Dermis blood vessel endothelial cell (primary cell): ENCODE measurements at places on chromosomes 16 and 17. TPM values are rescaled to one million over a fixed set of nuclear protein-coding genes. Genes with fewer than 3 reads are reported as not detected.

KRTAP1-1 gene
- total RNA-seq, result not detected in 2 replicates

BAHCC1 gene
- total RNA-seq, result 4.8 and 19.3 TPM in 2 replicates

UNC13D gene
- total RNA-seq, result 3.2 and 3.4 TPM in 2 replicates

SCN4A gene
- 0.09 and 0.17 TPM in 2 replicates for total RNA-seq

GCGR gene
- total RNA-seq, result 0.17 TPM in 1 of 2 replicates, not detected in the other

TPPP3 gene
- total RNA-seq, result 0.19 TPM in 1 of 2 replicates, not detected in the other

- peak; percentile 58 for DNase-seq
These were observed 17.2 kb downstream of the CD300LB start for GRCh38 chr17:74513987-74514631.

- DNase-seq, result no peak
These were observed 24.1 kb downstream of the C16orf96 start for GRCh38 chr16:4580250-4580649.

GRCh38 chr16:87463722-87464690, 28.8 kb downstream of the ZCCHC14 start:
- DNase-seq, result peak; percentile 89

DNA sequence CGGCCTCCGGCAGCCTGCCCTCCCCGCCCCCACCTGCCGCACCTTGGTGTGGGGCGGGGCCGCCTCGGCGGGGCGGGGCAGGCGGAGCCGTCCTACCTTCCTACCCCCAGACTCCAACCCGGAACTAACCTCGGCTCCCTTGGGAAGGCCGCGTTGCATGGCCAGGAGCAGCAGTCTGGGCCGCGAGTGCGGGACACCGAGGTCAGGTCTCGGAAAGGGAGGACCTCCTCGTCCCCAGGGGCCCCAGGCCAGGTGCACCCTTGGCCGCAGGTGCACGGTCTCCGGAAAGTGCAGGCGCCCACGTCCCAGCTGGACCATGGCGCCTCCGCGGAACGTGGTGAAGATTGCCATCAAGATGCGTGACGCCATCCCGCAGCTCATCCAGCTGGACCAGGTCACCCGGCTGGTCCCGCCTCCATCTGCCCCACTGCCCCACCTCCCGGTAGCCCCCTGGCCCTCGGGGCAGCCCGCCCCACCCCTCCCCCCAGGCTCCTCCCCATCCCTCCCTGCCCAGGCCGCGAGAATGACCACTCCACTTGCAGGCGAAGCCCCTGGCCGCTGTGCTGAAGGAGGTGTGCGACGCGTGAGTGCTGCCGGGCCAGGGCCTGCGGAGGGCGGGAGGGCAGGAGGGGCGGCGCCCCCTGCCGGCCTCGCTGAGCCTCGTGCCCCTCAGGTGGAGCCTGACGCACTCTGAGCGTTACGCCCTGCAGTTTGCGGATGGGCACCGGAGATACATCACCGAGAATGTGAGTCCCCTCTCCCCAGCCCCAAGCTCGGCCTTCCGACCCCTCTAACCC, at the start of gene ELMO3:
Gene ELMO3 (plus strand): TSS at position 121 of the 797 bp plus-strand sequence. CDS start 196 bp downstream, at position 317.
- no peak for DNase-seq

DNA sequence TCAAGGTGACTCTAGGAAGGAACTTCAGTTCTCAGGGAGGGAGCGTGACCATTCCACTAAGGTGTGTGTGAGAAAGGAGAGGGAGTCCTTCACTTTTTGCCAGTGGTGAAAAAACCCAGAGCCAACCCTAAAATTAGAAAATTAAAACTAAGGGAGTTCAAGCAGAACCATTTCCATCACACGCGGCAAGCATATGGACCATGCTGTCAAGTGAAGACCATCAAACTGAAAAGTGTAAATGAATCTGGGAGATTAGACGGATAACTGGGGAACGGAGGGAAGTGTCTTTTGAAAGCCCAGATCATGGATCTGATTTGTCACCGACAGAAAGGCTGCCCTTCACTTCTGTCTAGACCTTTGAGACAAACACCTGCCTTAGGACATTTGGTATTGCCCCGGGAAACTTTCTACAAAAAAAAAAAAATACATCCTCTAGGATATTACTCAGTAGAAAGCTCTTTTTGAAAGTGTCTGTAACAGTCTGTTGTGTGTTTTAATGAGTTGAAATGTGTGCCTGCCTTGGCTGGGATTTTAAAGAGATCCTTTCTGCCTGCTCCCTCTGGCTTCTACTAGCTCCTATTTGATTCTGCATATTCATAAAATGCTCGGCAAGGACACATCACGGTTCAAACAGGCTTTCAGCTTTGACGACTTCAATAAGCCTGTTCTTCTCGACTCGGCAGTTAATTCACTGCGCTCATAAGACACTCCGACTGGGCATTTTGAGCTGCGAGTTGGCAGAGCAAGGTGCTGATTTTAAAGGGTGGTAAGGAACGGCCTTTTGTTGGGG, 81.4 kb upstream of the ERCC4 start:
- DNase-seq, result no peak
